ENCODE measurements at places on chromosomes 7 and 10.
A peak's percentile ranks its signal among the peaks of the same experiment; 100 is the strongest.

DNA sequence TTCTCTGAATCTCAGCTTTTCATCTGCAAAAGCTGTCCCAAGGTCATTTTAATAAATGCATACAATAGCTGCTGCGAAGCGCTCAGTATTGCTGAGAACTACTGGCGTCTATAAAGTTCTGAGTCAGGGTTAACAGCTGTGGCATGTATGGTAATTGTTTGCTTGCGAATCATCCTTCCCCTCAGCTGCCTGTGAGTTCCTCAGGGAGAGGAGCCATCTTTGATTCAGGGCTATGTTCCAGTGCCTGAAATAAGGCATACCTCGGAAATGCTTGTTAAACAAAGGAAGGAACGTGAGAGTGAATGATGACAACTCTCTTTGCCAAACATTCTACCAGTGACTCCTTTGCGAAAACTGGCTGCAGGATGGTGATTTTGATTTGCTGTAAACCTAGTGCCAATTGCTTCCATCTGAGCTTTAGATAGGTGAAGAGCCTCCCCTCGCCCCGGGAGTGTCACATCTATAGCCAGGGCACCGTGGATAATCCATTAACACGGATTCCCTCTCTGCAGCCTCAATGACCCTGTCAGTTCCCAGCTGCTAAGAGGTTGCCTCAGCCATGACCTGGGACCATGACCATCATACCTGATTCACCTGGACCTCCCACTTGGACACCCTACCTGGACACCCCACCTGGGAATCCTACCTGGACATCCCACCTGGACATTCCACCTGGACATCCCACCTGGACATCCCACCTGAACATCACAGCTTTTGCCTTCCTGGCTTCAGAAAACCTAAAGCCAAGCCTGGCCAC lies 39.6 kb downstream of the GPRIN2 start:
- no peak for DNase-seq

DNA sequence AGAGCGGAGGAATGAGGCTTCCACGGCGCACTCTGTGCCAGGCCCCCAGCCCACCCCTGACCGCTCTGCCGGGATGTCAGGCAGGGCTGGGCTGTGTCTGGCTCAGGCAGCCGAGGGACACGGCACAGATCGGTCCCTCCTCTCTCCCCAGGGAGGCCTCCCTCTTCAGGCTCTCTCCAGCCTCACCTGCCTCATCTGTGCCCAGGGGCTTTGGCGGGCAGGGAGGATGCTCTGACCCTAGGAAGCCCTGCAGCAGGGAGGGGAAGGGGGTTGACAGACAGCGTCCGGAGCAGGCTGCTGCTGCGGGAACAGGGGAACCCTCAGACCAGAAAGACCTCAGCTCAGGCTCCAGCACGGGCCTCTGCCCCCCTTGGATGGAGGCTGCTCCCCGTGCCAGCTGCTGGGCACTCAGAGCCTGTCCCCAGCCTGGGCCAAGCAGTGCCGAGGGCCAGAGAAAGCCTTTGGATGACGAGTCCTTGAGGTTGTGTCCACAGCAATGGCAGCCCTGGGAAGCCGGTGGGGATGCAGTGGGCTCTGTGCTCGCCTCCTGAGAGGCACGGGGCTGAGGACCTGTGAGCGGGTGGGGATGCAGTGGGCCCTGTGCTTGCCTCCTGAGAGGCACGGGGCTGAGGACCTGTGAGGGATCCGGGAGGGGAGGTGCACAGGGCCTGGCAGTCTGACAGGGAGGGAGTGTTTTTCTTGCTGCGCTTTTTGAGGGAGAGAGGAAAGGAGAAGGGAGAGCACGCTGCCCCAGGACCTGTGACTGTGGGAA lies 66.9 kb downstream of the FOXL3 start:
- DNase-seq, result no peak

DNA sequence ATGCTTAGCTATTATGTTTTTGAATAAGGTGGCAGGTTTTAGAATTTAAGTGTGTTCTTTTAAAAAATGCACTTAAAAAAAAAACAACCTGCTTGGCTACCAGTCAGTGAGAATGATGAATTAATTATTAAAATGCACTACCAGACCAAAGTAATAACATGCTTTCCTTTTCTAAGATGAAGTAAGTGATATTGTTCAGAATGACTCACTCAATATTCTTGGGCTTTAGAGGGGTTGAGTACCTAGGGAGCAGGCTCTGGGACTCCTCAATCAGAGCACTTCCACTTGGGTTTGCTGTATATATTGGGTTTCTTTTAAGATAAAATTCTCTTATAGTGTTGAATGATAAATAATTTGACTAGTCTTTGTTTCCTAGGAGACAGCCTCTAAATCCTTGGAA lies 8.6 kb downstream of the STAM start:
- DNase-seq, result no peak

- DNase-seq, result no peak
These were observed 93.7 kb downstream of the EBF3 start for GRCh38 chr10:129870474-129870757.

GRCh38 chr10:59505926-59506325 lies 143.6 kb upstream of the FAM13C start:
- DNase-seq, result no peak

DNA sequence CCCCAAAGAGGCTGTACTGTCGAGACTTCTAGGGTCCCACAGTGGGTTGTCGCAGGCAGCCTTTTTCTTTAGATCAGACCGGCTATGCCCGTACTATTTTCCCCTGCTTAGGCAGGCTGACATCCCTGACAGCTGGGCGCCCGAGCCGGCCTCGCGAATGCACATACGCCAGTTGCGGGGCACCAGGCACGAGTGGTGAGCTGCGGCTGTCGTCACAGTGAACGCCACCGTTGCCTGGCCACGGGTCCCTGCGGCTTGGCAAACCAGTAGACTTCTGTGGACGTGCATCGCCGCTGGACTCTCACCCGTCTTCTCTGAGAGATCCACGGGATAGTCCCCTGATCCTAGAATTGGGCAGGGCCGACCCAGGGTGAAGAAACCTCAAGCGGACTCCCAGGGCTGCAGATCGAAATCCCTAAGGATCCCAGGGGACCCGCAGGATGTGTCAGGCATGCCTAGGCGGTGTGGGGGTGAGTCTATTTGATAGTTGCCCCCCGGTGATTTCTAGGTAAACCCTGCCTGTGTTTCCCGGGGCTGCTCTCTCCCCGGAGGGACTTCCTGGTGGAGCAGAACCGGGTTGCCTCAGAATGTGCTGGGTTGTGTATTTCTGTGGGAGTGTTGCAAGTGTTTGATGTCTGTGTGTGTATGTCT lies 33.0 kb upstream of the ZNF273 start:
- no peak for DNase-seq

DNA sequence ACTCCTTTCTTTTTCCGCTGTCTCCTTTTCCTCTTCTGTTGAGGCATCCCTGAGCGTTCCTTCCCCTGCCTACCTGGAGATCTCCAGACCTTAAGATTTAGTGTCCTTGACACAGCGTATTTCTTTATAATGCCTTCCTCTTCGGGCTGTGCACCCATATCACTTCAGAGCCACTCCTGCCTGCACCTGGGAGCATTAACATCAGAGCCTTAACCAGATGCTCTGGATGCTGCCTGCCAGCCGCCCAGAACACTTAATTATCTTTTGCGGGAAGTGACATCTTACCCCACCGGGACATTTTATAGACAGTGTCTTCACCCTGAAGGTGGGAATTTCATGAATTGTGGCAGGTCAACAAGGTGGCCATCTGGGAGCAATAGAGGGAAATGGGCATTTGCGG lies 24.2 kb downstream of the UBTD1 start:
- DNase-seq, result no peak

DNA sequence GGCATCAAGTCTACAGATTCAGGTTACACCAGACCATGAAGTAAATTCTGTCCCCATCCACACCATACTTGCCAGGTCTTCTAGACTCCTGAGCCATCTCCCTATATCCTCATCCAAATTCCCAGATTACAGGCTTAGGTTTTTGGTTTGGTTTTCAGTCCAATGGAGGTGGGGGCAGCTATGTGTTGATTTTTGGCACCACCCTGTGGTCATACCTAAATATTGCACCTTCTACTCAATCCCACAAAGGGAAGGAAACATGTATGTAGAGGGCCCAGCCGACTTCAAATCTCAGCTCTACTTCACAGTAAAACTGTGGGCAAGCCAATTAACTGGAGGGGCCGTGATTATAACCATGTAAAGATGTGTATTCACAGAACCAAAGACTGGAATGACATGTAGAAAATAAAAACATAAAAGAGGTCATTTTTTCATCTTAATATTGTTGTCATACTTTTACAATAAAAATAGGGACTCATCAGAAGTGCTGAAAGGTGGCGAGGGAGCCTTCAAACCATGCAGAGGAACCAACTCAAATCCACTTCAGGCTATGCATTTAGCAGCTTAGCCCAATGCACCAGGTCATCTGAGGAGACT lies 19.8 kb downstream of the ERCC6 start:
- DNase-seq, result peak; percentile 23

GRCh38 chr7:50287129-50287528 lies 17.4 kb upstream of the IKZF1 start:
- DNase-seq, result no peak

DNA sequence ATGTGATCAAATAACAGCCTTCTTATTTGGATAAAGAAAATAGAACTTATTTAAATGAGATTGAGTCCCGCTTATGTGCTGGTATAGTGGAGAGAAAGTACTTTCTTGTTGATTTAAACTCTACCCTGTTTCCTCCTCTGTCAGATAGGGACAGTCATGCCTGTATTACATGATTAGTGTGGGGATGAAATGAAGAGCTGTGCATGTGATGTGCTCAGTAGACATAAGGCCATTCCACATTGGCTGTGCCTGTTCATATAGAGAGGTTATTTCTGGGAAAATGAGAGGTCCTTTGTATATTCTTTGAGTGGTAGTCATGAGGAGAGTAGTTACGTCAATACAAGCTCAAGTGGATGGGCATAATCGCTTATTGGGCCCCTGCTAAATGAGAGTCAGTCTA lies 5.7 kb downstream of the MTURN start:
- no peak for DNase-seq

DNA sequence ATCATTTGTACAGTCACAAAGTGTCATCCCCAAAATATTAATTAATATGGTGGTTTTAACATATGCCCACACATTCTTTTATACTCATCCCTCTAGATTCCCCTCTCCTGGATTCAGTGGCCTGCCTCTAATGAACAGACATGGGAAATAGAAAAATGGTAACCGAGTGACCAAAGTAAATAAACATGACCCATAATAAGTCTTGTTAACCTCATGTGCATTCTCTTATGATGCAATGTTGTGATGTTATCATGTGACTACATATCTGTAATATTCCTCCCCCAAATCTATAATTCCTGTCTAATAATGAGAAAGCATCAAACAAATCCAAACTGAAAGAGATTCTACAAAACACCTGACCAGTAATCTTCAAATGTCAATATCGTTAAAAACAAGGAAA lies 164.5 kb upstream of the PRSS1 start:
- no peak for DNase-seq

DNA sequence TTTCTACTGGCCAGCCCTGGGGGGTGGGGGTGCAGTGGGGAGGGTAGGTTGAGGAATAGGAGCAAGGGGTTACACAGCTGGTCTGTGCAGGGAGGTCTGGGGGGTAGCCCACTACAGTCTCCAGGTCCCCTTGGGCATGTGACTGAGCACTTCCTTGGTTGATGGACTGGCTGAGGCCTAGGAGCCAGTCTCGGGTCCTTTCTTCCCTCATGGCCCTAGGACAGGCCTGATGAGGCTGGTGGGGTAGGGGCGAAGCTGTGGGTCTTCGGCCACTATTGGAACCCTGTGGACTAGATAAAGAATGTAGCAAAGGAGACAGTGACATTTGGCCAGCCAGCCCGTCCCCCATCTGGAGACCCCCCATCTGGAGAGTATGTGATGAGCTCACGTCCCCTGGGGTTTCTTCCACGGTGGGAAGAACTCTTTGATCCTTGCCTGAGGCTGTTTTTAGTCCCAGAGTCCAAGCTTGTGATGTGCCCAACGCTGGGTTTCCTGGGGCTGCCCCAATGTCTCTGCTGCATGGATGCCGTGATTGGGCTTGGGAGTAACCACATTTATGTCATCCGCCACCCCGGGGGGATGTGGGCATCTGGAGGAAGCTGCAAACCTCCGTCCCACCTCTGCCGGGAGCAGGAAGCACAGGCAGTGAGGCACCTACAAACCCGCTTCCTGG lies 20.7 kb downstream of the FAM241B start:
- DNase-seq, result no peak

DNA sequence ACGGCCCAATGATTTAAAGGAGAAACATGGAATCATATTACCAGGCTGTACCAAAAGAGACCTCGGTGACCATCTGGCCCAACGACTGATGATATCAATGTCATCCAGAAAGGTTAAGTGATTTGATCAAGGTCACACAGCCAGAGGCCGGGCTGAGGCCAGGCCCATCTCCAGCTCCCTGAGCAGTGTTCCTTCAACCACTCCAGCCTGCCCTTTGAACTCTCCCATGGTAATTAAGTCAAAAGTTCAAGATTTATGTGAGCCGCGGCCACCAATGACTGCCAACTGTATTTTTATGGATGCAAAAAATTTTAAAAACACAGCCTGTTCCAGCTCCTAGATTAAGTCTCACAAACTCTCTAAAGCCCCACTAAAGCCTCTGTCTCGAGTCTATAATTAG lies 41.8 kb downstream of the FGFR2 start:
- no peak for DNase-seq

DNA sequence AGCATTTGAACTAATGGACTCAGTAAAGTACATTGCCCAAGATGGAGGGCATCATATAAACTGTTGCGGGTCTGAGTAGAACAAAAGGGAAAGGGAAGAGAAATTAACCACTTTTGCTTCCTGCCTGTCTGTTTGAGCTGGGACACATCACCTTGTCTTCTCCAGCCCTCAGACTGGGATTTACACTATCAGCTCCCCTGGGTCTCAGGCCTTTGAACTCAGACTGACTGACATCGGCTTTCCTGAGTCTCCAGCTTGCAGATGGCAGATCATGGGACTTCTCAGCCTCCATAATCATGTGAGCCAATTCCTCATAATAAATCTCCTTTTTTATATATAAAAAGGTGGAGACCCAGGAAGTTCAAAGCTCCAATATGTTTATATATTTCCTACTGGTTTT lies 23.0 kb upstream of the WASL start:
- DNase-seq, result no peak

GRCh38 chr10:72009425-72010081 lies 45.4 kb downstream of the CHST3 start:
- no peak for DNase-seq

- no peak for DNase-seq
These were observed 213.4 kb downstream of the MAD1L1 start for GRCh38 chr7:2019461-2019710.

Measured in stimulated activated CD4-positive, alpha-beta T cell treated with anti-CD3 and anti-CD28 coated beads, Interleukin-2, amount 100 ng/mL, for 48 hours (primary cell).